ENCODE measurements at places on chromosomes 5 and 9.

- peak; percentile 40 for DNase-seq
Measured at GRCh38 chr9:88578121-88579049, 43.4 kb downstream of the NXNL2 start.

GRCh38 chr9:33765411-33765810 is 29.9 kb upstream of the PRSS3 start:
- DNase-seq = no peak

GRCh38 chr5:40762705-40763104 is 6.9 kb upstream of the TTC33 start:
- no peak for DNase-seq

DNA sequence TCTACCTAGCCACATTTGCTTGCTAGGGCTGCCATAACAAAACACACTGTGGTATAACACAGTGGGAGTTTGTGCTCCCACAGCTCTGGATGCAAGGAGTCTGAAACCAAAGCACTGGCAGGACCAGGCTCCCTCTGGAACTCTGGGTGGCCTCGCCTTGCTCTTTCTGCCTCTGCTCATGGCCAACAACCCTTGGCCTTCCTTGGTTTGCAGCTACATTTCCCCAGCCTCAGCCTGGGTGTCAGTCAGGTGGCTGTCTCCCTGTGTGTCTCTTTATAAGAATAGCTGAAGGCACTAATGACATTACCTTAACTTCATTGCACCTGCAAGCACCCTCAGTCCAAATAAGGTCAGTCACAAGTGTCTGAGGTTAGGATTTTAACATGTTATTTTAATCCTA is 101.0 kb upstream of the IRX2 start:
- DNase-seq = no peak

DNA sequence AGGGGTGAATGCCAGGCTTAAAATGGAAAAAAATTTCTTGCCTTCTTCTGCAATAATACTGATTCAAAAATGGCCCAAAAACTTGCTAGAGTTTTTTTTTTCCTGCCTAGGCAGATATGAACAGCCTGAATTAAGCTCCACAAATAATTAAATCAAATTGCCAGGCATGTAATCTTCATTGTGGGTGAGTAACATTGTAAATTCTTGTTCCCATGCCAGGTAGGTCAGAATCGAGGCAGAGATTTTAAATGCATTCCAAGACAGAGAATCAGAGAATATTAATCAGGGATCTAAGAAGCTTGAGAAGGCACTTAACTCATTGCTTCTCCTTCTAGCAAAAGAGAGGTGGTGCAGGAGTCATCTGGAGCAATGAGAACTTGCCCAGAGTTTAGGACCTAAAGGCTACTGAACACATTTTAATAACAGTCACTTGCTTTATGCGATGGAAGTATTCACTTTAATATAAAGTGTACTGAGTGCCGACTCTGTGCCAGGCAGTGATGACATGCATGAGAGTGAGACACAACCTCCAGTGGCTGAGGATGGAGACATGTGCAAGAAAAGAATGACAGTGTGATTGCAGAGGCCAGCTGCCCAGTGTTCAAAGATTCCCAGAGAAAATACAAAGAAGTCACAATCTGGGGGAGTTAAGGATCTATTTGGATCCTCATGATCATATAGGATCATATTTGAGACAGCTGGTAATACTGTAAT is 102.3 kb downstream of the APBA1 start:
- no peak for DNase-seq

- DNase-seq = no peak
Measured at GRCh38 chr5:84961193-84961592, 576.5 kb upstream of the EDIL3 start.

DNA sequence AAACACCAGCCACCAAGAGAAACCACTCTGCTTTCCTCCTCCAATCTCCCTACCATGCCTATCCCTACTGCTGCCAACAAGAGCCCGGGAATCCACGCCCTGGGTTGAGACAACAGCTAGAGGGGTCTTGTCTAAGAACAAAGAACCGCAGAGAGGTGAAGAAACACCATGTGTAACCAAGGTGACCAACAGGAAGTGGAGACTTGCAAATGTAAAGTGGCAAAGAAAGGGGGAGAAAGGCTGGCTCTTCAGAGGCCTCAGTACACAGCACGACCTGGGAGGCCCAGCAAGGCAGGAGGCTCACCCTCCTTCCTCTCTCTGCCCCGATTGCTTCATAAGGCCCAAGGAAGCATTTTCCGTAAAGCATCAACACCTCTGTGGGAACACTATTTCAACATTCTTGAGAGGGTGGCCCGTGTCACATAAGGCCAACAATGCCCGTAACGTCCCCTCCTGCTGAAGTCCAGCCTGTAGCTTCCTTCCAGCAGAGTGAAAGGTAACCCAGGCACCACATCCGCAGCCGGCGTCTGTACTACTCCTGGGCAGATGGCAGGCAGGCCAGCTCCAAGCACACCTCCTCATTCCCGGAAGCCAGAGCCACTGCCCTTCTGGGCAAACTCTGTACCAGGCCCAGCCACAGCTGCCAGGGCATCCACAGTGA is 18.3 kb downstream of the CCNJL start:
- DNase-seq = no peak

Data from stimulated activated naive CD4-positive, alpha-beta T cell treated with Interleukin-2 at 50 U/mL for 16 hours (primary cell).